ENCODE measurements at places on chromosomes 16 and 17.

GRCh38 chr17:12973496-12974004 lies 44.3 kb downstream of the ELAC2 start:
- peak; percentile 16 for DNase-seq

DNA sequence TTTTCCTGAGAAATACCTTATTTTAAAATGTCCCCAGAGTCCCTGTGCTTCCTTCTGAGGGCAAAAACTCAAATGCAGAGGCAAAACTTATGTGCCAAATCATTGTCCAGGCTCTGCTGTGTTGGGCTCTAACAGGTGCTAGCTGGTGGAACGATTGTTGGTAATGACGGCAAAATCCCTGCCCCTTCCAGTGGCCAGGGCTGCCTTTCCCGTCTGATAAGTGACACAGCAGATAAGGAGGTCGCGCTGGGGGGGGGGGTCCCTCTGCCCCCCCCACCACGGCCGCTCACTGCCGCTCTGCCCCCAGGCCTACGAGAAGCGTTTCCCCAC lies 29.1 kb downstream of the SEC14L5 start:
- DNase-seq: no peak

DNA sequence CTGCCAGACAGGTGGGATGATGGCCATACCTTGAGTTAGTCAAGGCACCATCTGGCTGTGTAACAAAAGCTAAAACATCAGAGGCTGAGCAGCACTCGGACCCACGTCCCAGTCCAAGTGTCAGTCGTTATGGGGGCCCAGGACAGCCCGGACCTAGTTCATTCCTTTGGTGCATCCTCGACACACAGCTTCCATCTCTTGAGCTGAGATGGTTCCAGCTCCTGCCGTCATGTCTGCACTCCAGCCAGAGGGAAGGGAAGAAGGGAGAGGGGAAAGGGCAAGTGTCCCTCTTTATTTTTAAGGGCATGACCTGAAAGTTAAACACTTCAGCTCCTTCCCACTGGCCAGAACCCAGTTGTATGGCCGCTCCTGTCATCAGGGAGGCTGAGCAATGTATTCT lies 218.0 kb downstream of the SEC14L1 start:
- DNase-seq: no peak

DNA sequence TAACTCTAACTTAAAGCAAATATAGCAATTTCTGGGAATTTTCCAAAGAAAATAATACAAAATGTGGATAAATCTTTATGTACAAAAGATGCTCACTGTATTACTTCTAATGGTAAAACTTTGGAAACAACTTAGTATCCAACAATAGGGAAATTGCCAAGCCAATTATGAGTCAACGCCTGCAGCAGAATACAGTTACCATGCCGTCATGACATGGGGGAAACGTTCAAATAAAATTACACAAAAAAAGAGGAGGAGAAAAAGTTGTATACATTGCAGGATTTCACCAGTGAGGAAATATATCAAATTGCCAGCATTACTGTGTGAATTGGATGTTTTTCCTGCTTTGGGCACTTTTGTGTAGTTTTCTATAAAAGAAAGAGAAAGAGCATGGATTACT lies 469.6 kb downstream of the SOX9 start:
- peak; percentile 70 for DNase-seq

GRCh38 chr17:38925263-38925995 lies at the start of gene LASP1NB:
Gene LASP1NB, plus strand, starts transcription at chr17:38925614.
- DNase-seq: no peak

DNA sequence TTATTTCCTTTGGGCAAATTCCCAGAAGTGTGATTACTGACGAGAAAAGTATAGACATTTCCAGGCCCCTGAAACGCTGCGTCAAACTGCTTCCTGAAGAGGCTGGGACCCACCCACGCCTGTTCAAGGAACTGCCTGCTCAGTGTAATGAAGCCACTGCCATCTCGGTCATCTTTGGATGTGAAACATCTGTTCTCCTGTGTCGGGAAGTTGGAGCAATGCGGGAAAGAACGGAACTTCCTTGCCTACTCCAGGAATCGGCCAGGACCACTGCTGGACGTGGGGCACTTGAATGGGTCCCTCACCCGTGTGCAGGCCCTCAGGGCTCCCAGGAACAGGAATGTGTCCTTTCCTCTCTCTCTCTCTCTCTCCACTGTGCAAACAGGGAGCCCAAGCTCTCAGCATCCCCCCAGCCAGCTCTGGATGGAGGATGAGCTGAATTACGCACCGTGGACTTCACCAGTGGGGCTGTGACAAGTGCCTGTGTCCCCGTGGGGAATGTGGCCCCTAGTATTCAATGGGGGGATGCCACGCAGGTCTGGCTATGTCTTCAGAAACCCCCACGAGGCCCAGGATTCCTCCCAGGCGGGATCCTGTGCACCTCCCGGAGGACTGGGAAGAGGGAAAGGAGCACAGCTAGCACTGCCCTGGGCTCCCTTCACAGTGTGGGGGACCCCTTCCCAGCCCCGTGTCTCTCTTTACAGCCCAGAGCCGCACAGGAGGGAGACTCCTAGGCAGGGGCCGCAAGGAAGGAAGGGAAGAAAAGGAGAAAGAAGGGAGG lies 18.3 kb upstream of the LITAF start:
- no peak for DNase-seq

DNA sequence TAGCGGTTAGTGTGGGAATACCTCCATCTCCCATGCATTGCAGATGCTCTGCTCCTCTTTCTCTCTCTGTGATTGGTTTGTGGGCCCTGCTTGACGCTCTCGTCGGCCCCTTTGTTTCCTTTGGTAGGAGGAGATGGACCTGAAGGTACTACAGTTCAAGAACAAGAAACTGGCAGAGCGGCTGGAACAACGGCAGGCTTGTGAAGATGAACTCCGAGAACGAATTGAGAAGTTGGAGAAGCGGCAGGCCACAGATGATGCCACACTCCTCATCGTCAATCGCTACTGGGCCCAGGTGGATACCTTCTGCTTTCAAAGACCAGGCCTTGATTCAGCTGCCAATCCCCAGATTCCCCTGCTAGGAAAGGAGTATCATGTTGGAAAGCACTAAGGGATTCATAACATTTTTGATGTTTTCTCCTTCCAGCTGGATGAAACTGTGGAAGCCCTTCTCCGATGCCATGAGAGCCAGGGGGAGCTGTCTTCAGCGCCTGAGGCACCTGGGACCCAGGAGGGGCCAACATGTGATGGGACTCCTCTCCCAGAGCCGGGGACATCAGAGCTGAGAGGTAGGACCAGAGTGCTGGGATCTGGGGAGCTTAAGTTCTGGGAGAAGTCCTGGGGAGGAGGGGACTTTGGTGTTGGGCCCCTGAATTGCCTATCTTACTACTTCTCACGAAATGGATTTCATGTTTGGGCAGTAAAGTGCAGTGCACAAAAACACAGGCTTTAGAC lies 1.0 kb downstream of the RNF40 start:
- DNase-seq: no peak

DNA sequence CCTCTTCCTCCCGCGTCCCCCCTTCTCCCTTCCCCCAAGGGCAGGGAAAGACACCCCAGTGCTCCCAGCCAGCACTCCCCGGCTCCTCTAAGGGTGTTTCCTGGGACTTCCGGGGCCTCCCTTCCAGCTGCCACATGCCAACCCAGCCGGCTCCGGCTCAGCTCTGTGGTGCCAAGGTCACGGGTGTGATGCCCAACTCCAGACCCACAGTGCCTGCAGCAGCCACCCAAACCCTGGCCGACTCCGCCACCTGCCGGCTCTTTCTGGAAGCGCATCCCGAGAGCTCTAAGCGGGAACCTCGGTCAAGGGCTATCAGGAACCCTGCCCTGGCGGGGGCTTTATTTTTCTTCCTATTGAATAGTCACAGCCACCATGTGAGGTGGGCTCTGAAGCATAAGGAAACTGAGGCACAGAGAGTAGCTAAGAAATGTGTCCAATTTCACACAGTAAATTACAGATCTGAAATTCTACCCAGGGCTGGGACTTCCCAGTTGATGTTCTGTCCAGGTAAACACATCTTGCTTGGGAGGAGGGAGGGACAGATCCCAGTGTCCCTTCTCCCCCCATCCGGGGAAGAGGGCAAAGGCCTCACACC lies 3.3 kb upstream of the PPP1R1B start:
- DNase-seq: peak; percentile 77

- no peak for DNase-seq
Observed at GRCh38 chr17:40937384-40937819, at the start of gene KRT23. Gene KRT23, minus strand, starts transcription at chr17:40937646. Its CDS starts 1,043 bp downstream, at chr17:40936603.

DNA sequence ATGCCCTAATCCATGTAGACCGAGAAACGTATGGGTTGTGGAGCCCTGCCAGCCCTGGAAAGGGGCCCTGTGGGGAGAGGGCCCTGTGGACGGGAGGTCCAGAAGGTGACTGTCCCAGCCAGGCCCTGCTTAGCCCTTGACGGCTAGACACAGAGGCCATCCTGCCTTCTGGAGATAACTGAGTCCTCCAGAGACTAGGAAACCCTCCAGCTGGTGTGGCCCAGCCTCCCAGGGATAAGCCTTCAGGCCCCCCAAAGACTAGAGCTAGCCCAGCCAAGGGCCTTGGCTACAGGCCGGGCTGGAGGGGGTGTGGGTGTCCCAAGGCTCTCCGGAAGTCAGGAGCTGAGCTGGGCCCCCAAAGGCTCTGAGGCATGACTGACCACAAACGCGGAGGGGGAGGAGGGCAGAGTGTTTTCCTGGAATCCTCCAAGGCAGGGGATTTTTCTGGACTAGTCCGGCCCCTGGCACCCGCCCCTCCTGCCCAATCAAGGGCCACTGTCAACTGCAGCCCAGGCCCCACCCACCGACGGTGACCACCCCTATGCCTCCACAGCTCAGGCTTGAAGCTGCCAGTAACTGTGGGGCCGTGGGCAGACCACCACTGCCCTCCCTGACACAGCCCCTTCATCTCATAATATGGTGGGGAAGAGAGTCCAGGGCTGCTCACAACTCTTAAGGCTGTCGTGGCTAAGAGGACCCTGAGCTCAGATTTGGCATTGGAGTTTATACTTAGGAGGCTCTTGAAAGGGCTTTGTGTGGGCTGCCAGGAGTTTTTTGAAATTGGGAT lies 885 bp upstream of the VASN start:
- DNase-seq: peak; percentile 86

DNA sequence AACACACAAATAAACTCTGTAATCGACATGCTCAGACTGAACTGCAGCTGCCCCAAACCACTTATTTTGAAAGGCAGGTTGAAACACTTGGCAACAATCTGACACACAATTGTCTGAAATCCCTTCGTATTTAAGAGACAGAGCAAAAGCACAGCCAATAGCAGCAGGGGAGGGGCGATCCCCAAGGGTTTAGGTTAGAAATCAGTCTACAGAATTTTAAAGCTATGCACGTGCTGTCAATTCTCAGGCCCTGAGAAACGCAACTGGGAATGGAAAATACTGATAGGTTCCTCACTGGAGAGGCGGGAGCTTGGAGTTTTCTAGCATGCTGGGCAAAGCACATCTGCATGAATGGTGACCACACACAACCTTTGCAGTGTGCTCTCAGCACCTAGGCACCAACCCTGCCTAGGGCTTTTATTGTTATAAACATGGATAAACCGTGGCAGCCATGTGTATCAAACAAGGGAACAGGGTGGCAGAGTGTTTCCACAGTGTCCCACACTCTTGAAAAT lies 168.0 kb downstream of the AATF start:
- DNase-seq: no peak

DNA sequence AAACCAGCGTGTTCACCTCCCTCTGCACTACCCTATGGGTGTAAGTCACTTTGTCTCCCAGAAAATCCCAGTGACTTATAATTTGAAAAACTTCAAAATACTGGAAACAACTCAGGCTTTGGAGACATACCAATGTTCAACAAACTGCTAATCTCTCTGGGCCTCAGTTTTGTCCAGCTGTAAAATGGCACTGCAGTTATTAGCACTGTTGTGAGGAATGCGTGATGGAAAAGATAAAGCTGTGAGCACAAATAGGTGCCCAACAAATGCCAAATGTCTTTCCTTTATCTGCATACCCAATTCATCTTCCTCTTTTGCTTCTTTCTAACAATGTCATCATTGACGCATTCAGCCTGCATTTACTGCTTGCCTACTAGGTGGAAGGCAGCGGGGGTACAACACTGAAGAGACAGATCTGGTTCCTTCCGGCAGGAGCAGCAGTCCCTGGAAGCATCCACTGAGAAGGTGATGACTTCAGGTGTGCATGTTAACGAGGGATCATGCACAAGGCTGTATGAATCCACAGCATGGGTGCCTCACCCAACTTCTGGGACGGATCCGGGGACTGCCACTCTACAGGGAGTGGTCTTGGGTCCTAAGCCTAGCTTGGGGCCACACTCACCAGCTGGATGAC lies 63.4 kb downstream of the CYTH1 start:
- DNase-seq: no peak

- DNase-seq: no peak
Observed at GRCh38 chr16:51932317-51932716, 614.6 kb downstream of the TOX3 start.

- no peak for DNase-seq
Observed at GRCh38 chr17:40124279-40125141, 2.7 kb downstream of the MSL1 start.

GRCh38 chr17:14748036-14748710 lies 447.3 kb downstream of the HS3ST3B1 start:
- no peak for DNase-seq

DNA sequence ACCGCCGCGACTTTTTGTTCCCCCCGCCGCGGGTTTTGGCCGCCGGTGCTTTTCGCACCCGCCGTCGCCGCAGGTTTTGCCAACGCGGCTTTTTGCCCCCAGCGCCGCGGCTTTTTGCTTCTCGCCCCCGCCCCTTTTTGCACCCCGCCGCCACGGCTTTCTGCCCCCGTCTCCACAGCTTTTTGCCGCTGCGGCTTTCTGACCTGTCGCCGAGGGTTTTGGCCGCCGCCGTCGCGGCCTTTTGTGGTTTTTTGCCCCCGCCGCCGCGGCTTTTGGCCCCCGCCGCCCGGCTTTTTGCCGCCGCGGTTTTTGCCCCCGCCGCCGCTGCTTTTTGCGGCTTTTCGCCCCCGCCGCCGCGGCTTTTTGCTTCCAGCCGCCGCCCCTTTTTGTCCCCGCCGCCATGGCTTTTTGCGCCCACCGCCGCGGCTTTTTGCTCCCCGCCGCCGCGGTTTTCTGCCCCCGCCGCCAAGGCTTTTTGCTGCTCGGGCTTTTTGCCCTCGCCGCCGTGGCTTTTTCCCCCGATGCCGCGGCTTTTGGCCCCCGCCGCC lies 151.1 kb downstream of the KCNJ18 start:
- DNase-seq: no peak

DNA sequence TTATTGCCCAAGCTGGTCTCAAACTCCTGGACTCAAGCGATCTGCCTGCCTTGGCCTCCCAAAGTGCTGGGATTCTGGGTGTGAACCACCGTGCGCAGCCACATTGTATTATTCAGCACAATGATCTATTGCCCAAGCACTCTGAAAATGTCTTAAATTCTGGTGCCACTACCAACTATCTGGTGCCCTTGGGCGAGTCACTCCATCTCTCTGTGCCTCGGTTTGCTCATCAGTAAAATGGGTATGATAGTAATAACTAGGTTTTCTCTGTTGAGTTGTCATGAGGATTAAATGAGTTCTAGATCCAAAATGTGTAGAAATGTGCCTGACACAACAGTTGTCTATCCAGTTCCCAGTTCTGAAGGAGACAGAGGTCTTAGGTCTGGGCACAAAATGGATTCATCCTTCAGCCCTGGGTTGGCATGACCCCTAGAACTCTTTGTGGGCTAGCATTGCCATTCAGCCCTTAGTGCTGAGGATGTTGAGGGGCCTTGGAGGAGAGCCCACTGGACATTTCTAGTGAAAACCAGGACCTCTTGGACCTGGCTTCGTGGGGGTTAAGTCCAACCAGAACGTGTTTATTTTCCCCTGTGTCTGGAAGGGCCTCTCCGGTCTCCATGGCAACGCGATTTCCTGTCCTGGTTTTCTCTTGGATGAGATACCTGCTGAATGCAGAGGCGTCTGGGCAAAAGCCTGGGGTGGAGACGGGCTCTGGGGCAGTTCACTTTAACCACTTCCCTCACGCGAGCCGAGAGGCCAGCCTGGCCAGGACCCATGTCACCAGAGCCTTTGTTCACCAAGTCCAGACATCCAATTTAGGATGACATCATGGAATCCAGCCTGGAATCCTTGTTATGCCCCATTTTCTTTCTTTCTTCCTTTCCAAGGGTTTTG lies 43.7 kb upstream of the TNRC6A start:
- DNase-seq: peak; percentile 84
